ENCODE measurements at places on chromosomes 16 and 17.

- peak; percentile 99 for DNase-seq
Observed at GRCh38 chr17:7687908-7688807, at the start of gene WRAP53. TSS of gene WRAP53 (plus strand) at chr17:7688477. CDS start at chr17:7688649, 172 bp downstream.

DNA sequence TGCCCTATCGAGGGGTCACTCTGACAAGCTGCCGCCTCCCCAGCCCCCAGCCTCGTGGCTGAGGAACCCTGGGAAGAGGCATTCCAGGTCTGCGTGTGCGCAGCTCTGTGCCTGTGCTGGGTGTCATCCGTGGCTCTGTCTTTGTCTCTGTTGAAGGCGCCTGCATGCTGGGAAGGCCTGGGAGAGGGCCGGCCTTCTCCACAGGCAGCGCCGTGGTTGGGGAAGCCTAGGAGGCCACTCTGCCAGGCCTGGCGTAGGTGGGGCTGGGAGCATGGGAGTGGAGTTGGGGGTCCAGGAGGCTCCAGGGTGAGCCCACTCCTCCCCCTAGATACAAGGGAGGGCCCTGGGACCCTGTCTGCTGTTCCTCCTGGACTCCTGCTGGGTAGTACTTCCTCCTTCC lies 3.3 kb downstream of the NHERF2 start:
- no peak for DNase-seq

GRCh38 chr17:80474231-80474960 lies 2.0 kb downstream of the NPTX1 start:
- DNase-seq, result no peak

DNA sequence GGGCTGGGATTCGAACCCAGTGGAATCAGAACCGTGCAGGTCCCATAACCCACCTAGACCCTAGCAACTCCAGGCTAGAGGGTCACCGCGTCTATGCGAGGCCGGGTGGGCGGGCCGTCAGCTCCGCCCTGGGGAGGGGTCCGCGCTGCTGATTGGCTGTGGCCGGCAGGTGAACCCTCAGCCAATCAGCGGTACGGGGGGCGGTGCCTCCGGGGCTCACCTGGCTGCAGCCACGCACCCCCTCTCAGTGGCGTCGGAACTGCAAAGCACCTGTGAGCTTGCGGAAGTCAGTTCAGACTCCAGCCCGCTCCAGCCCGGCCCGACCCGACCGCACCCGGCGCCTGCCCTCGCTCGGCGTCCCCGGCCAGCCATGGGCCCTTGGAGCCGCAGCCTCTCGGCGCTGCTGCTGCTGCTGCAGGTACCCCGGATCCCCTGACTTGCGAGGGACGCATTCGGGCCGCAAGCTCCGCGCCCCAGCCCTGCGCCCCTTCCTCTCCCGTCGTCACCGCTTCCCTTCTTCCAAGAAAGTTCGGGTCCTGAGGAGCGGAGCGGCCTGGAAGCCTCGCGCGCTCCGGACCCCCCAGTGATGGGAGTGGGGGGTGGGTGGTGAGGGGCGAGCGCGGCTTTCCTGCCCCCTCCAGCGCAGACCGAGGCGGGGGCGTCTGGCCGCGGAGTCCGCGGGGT lies at the start of gene CDH1:
Gene CDH1, plus strand, starts transcription at position 247 of the 684 bp plus-strand sequence. Its CDS starts 124 bp downstream, at position 371.
- DNase-seq, result peak; percentile 98

GRCh38 chr17:80948976-80949450 lies 42.6 kb upstream of the CHMP6 start:
- DNase-seq, result no peak

DNA sequence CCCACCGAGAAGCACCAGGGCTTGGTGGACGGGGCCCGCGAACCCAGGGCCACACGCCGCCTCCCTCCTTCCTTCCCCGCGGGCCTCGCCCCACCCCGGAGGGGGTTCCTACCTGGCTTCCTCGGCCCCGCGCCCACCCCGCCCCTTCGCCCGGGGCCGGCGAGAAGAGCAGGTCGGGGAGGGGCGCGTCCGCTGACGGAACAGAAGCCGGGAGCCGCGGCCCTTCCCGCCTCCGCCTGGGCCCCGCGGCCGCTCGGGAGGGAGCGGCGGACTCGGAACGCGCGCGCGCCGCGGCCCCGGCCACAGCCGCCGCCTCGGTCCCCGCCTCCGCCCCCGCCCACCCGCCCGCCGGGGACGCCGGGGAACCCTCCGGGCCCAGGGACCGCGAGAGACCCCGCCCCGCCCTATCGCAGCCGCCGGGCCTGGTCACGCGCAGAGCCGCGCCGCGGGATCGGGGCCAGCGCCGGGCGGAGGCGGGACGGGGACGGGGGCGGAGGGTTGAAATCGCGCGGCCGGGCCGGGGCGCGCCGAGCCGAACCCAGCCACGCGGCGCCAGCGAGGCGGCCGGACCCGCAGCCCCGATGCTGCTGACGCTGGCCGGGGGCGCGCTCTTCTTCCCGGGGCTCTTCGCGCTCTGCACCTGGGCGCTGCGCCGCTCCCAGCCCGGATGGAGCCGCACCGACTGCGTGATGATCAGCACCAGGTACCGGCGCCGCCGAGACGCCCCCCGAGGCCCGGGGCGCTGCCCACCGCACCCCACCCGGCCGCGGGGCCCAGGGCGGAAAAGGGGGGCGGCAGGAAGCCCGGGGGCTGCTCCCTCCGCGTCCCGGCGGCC lies at the start of gene TLCD3A:
Gene TLCD3A, plus strand, starts transcription at position 530 of the 835 bp plus-strand sequence. Its CDS starts 52 bp downstream, at position 582.
- peak; percentile 64 for DNase-seq

- DNase-seq, result no peak
Observed at GRCh38 chr17:19348081-19348650, 14.4 kb downstream of the B9D1 start.

DNA sequence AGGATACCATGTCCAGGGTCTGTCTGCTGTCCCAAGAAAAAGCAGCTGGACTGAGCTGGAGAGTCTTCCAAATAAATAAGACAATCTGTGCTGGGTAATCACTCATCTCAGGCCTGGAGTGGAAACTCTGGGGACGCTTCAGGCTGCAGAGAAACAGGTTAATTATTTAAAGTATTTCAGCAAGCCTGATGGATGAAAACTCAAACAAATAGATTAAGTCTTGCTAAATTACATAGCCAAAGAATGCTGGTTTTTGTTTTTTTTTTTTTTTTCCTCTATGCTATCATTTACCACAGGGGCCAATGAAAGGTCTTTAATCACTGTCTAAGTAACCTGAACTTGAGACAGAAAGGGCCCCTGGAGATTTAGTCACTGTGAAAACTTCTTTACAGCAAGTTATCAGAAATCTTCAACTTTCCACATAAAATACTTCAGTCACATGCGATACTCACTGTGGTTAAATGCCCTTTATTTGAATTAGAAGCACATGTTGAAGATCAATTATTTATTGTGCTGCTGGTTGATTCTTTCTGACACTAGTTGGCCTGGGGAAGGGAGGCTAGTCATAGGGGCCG lies 31.0 kb upstream of the KCNJ2 start:
- no peak for DNase-seq

GRCh38 chr17:27810902-27811557 lies 10.7 kb upstream of the NOS2 start:
- DNase-seq, result no peak

DNA sequence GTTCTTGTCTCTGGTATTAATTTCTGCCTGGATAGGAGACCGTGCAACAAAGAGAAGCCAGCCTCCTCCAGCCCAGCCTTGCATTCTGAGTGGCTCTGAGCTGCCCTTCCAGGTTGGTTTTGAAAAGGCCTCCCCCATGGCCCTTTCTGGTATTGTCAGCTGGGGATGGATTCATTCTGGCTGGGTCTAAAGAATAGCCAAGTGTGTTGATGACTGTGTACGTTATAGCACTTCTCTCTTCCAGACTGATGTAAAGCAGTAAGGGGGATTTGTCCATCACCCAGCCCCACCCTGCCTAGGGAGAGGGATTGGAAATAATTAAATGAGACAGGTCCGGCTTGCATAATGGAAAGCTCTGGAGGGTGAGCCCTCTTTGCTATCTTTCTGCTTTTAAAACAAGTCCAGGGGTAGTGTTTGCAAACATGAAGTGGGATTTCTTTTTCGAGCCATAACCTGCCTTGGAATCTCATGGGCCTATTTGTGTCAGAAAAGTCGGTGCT lies 146.4 kb downstream of the MSI2 start:
- DNase-seq, result no peak

DNA sequence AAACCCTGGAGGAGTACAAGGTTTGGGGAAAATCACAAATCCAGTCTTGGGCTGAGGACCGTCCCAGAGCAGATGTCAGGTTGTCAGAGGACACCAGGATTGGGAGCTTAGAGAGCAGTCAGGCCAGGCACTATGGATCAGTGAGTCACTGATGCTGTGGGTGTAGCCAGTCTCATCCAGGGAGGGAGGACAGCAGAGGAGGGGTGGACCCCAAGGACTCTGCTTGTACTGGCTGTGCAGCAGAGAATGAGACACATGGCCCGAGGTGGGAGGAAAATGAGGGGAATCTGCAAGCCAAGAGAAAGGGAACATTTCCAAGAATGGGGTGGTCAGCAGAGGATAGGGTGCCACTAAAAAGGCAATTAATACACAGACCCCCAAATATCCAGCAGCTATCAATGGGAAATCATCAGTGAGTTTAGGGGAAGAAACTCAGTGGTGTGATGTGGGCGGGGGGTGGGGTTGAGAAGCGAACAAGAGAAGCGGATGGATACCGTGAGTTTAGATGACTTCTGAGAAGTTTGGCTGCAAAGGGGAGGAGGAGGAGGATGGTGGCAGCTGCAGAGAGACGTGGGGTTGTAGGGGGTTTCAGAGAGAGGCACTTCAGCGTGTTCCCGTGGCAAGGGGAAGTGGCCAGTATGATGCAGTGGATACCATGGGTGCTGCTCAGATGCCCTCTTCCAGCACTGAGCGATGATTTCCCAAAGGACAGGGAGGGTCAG lies 43.9 kb downstream of the ARHGAP27 start:
- DNase-seq, result no peak

GRCh38 chr16:80687606-80688005 lies 116.8 kb downstream of the CDYL2 start:
- DNase-seq, result no peak

DNA sequence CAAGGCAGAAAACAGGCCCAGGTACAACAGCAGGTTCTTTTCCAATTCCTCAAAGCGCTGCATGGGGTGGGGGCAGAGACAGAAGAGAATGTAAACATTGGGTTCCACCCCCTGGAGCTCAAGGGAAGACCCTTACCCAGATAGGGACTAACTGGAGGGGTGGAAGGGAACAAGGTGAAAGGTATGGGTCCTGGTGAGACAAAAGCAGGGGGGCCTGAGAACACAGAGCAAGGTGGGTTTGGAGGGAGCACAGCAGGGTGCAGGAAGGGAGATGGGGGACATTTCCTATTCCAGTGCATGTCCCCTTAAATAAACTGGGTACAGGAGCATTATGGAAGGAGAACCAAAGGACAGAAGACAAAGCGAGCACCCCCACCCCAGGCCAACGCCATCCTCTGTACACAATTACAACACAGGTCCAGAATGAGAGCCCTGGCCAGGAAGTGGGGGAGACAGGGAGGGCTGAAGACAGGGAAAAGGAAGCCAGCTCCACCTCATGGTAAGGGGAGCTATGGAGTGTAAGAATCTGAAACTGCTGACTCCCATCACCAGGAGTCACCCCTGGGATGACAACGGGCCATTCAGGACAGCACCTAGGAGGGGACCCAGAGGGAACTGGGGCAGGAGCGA lies 2.1 kb upstream of the CD2BP2 start:
- DNase-seq, result no peak

DNA sequence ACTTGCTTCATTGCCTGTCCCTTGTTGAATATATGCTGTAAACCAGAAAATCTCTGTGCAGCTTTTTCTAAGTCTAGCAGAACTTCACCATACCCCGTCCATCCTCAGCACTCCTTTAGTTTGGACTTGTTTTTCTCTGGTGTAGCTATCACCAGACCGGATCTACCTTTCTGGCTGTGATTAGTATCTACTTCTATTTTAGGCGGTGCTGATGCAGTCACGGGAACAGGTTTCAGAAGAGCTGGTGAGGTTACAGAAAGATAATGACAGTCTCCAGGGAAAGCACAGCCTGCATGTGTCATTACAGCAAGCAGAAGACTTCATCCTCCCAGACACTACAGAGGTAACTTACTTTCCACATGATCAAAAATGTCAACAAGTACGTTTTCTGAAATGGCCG lies 46.4 kb downstream of the NUP88 start:
- no peak for DNase-seq

DNA sequence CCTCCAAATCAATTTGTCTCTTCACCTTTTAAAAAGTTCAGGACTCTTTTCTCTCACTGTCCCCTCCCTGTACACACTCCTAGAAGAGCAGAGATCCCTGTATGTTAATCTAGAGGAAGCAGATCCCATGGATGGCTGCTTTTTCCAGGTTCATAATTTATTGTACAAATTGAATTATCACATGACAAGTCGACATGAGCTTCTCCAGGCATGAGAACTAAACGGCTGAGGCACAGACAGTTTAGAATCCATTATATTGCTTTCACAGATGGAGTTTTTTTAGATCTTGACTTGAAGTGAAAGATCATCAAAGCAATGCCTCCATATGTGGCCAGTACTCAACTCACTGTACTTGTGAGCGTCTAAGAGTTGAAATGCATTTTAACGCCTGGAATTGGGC lies 47.9 kb downstream of the RGS9 start:
- DNase-seq, result no peak

DNA sequence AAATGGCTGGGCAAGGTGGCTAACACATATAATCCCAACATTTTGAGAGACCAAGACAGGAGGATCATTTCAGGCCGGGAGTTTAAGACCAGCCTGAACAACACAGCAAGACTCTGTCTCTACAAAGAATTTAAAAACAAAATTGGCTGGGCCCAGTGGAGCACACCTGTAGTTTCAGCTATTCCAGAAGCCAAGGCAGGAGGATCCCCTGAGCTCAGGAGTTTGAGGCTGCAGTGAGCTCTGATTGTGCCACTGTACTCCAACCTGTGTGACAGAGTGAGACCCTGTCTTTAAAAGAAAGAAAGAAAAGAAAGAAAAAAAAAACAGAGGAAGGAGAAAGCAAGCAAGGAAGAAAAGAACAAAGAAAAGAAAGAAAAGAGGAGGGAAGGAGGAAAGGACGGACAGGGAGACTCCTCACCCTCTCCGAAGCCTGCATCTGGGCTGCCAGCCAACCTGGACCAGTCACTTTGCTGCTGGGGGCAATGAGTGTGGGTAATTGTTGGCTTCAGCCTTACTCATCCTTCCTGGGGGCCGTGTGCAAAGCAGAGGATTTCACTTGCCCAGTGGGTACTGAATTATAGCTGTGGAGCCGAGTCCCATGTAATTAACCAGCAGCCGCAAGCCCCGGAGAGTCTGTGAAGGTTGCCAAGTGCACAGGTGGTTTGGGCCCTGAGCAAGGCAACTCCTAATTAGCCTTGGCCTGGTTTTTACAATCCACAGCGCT lies 6.7 kb upstream of the MT4 start:
- DNase-seq, result no peak

DNA sequence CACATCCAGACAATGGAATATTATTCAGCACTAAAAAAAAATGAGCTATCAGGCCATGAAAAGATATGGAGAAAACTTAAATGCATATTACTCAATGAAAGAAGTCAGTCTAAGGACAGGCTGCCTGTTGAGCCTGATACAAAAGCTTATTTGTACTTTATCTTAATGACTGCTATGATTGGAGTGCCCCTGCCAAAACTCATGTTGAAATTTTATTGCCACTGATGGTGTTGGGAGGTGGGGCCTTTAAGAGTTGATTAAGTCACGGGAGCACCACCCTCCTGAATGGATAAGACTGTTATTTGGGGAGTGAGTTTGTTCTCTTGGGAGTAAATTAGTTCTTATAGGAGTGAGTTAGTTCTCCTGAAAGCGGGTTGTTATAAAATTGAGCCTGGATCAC lies 9.9 kb downstream of the C17orf67 start:
- DNase-seq, result no peak
